Posterior vena cava (tissue), 2 donors: ENCODE measurements at places on chromosomes 7 and 10.
A peak's percentile ranks its signal among the peaks of the same experiment; 100 is the strongest.

DNA sequence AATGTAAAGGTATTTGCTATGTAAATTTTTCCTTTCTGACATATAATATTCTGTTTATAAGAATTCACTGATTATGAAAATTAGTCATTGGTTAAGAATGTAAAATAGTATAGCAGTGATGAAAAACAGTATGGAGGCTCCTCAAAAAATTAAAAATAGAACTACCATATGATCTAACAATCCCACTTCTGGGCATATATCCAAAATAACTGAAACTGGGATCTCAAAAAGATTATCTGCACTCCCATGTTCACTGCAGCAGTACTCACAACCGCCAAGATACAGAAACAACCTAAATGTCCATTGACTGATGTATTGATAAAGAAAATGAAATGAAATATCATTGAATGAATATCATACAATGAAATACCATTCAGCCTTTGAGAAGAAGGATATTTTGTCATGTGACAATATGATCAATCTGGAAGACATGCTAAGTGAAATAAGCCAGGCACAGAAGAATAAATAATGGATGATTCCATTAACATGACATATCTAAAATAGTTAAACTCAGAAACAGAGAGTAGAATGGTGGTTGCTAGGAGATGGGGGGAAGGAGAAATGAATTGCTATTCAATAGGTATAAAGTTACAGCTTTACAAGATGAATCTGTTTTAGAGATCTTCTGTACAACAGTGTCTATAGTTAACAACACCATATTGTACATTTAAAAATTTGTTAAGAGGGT lies 14.0 kb downstream of the C10orf88 start:
- no peak for DNase-seq

- no peak for DNase-seq
Observed at GRCh38 chr10:72694476-72695369, 2.8 kb downstream of the MCU start.

DNA sequence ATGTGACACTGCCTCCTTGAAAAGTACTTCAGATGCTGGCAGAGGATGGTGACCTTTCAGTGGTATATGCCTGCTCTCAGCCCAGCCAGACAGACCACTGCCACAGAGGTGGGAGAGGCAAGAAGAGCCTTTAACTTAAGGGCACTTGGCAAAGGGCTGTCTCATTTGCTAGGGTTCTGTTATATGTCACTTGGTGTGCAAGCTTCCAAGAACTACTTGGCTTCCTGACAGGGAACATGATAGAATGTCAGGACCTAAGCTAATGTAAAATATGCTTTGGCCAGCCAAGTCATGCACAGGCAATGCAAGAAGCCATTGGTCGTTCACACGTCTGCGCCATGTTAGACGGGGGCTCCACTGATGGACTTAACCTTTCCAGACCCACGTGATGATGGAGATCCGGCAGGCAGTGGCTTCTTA lies 54.7 kb downstream of the RBM20 start:
- DNase-seq = no peak

GRCh38 chr10:79507440-79508167 lies 4.7 kb upstream of the EIF5AL1 start:
- no peak for DNase-seq

GRCh38 chr10:75773813-75774782 lies 342.7 kb downstream of the LRMDA start:
- no peak for DNase-seq

- DNase-seq = no peak
Observed at GRCh38 chr10:29055101-29055500, 233.8 kb upstream of the LYZL1 start.

GRCh38 chr10:131312478-131312836 lies 936 bp upstream of the TCERG1L start:
- no peak for DNase-seq

- peak; percentile 85 for DNase-seq
Observed at GRCh38 chr7:151245360-151246101, 3.0 kb downstream of the SMARCD3 start.

DNA sequence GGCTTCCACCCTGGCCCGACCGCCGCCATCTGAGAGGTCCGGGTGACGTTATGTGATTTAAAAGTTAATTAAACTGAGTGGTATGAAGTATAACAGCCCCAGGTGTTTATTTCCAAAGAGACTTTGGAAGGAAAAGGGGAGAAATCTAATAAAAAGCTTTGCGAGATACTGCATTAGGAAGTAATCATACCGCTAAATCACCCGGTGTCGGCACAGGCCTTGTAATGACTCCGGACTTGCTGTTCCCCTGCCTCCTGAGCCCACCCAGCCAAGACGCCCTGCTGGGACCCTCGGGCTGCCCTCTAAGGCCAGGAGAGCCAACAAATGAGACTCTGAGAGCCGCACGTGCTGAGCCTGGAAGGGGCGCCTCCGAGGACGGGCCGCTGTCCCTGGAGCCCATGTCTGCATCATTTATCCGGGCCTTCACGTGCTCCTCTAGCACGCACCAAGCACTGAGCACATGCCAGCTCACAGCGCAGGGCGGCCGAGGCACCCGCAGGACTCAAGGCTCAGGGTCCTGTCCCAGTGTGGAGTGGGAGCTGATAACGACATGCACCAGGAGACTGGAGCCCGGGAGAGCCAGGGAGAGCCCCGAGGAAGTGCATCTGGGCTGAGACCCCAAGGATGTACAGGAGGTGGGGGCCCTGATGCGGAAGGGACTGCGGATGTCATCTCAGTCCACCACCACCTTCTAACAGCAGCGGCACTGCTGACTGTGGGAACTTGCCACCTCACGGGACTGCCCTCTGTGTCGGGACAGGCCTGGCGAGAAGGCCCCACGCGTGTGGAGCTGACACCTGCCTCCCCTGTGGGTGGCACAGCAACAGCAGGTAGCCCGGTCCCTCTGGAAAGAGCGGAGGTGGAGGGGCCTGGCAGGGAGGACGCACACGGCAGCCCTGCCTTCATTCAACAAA lies 182.7 kb downstream of the ELFN1 start:
- peak; percentile 72 for DNase-seq

DNA sequence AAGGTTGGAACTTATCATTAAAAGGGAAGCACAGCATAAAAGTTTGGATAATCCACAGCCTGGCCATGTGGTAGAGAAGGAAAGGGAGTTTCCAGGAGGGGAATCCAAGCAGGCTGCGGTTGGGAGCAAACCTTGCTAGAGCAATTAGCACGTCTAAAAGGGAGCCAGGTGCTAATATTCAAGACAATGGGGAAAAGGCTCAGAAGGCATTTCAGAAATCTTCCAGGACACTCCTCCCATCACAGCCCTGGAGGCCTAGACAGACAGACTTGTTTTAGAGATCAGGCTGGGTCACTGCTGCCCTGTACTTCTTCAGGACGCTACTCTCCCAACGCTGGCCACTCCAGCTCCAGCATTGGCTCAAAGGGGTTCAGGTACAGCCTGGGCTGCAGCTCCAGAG lies 96.2 kb upstream of the KAT6B start:
- no peak for DNase-seq

- DNase-seq = no peak
Observed at GRCh38 chr10:94411304-94411703, 9.0 kb downstream of the TBC1D12 start.

DNA sequence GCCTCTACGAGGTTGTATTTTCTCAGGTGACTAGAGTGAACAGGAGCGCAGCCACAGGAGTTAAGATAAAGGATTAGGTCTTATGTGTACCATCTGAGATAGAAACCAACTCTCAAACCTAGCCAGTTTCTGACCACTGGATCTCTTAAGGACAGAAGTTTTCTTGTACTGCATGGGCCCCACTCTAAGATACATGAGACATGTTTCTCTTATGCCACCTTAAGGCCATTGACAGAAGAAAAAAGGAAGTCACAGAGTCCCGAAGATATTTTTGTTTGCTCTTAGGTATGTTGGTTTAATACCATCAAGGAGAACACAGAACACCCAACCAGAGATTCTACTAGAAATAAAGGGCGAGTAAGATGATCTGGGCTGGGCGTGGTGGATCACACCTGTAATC lies 335.8 kb downstream of the FRMD4A start:
- DNase-seq = no peak

GRCh38 chr10:118271671-118272070 lies 70.5 kb downstream of the FAM204A start:
- no peak for DNase-seq

- no peak for DNase-seq
Observed at GRCh38 chr7:106731187-106731586, 70.2 kb upstream of the CCDC71L start.

DNA sequence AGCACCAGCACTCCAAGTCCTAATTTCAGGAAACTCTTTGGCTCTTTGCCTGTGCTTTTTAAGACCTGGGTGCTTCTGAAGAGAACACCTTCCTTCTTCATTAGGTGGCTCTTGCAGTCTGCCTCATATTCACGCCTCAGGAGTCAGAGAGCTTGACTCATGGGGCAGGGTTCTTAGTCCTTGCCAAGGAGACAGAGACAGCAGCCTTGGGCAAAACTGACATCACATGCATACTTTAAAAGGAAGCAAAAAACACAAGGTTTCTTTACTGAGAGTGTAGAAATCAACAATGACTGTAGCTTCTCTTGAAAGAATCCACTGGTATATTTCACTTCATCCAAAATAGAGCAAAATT lies 780.6 kb downstream of the INHBA start:
- DNase-seq = no peak

DNA sequence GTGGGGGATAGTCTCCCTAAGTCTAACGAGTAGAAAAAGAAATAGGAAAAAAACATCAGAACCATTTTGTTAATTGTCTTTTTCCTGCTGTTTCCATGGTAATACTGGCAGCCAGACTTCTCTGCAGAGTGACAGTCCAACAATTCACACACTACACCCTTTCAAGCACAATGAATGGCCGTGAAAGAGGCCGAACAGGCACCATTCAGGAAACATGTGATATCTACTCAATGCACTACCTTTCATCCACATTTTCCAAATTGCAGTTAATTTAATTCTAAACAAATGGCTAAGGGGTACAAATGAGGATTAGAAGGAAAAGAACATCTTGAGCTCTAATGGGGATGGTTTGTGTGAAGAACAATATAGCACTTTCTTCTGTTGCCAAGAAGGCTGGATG lies 358.5 kb upstream of the ANKRD30A start:
- DNase-seq = no peak

DNA sequence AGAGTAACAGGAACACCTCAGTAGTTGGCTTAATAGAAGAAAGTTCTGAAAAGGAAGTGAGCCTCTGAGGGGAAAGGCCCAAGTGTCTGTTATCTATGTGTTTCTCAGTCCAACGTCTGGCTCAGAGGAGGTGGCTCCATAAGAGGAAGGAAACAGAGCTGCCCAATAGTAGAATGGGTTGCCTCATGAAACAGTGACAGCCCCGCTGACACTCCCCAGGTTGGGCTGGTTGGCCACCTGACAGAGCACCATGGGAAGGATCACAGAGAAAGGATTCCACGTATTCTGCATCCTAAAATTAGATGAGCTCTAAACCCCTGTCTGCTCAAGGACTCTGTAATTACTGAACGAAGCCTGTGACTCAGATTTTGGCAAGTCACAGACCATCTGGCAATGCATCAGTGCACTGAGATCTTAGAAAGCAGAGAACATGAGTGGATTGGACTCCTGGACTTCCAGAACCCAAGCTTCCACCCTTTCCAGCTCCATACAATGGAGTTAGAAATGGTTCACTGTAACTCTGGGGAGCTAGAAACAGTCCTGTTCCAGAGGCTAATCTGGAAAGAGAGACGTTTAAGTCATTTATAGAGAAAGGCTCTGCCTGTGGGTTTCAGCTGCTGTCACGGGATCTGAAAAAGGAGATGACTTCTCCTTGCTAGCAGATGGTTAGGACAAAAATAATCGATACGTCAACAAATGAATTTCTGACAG lies 2.9 kb downstream of the PKD2L1 start:
- DNase-seq = no peak

DNA sequence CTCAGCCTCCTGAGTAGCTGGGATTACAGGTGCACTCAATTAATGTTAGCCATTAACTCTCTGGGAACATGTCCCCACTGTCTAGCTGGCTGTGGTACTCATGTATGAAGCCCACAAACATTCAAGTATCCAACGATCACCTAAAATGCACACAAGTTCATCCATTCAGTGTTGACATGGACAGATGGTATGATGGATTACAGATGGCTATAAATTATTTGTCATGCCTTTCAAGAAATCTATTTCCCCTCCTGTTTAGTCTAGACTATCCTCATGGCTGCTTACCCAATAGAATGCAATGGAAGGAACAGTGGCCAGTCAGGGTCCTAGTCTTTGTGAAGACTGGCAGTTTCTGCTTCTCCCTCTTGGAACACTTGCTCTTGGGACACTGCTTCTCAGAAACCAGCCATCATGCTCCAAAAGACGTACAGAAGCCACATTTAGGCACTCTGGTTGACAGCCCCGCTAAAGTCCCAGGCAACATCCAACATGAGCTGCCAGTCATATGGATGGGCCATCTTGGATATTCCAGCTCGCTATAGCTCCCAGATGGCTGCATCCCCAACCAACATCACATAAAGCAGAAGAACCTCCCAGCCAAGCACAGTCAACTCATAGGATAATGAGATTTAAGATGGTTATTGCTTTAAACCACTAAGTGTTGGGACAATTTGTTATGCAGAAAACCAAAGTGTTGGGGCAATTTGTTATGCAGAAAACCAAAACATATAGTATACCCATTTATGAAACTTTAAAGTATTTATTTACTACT lies 33.1 kb downstream of the MYL10 start:
- DNase-seq = peak; percentile 22

DNA sequence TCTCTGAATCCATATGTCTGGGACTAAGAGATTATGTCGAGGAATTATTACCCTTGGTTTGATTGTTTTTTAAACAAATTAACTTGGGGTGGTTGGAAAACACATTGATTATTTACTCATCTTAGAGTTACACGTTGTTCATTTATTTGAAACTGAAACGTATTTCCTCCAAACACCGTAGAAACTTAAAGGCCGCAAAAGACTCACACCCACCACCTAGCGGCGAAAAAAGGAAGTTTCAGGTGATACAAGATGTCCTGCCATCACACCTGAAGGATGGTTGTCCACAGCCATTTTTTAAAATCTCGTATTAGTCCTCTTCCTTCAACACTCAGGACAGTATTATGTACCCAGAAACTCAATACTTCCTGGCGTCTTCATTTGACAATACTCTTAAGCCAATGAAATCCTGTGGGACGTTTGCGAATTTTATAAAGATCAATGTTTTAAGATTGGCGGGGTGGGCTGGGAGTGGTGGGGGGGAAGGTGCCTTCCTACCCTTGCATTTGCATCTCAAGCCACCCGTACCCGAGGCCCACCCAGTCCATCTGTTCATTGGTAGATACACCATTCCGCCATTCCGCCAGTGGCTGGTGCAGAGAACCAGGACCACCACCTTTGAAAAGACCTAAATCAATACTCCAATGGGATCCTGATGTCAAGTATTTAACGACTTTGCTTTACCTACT lies 1.4 kb upstream of the LCOR start:
- DNase-seq = no peak

DNA sequence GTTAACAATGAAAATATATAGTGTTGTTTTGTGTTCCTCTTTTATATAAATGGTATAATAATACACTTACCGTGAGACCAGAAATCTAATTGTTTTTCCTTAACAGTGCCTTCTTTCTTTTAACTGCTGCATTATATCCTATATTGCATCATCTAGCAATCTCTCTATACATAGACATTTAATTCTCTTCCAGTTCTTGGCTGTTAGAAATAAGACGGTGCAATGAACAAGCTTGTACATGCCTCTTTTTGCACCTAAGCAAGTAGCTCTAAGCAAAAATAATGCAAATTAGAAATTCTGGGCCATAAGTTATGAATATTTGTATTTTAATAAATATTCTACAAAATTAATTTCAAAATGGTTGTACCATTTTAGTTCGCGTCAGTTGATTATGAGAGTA lies 55.9 kb upstream of the AHR start:
- DNase-seq = no peak
